Caki2 (cell line): ENCODE measurements at places on chromosomes 4 and X. TPM values are rescaled to one million over a fixed set of nuclear protein-coding genes. Genes with fewer than 3 reads are reported as not detected.
A peak's percentile ranks its signal among the peaks of the same experiment; 100 is the strongest.

DNA sequence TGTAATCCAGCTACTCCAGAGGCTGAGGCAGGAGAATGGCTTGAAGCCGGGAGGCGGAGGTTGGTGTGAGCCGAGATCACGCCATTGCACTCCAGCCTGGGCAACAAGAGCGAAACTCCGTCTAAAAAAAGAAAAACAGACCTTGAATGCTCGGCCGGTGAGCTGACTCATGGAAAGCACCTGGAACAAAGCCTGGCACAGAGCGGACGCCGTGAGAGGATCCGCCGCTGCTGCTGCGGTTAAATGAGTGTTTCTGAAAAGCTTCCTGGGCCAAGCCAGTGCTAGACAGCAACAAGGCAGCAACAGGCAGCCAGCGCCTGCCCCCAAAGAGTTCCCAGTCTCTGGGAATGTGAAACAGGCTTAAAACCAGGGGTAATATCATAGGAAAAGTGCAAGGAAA, 186.4 kb downstream of the AFAP1 start:
- peak; percentile 12 for DNase-seq

GRCh38 chr4:96916711-96917110, 1076.8 kb downstream of the PDHA2 start:
- no peak for DNase-seq

PAGE5 gene
- total RNA-seq = 6.7 TPM in 1 of 2 replicates, not detected in the other

ARHGAP6 gene
- 0.81 and 1.8 TPM in 2 replicates for total RNA-seq

NHSL2 gene
- total RNA-seq = 0.07 and 1.3 TPM in 2 replicates

GRCh38 chrX:45719751-45720501, 519.2 kb upstream of the DIPK2B start:
- no peak for DNase-seq

GRCh38 chrX:19389227-19389845, 45.6 kb downstream of the PDHA1 start:
- no peak for DNase-seq

DNA sequence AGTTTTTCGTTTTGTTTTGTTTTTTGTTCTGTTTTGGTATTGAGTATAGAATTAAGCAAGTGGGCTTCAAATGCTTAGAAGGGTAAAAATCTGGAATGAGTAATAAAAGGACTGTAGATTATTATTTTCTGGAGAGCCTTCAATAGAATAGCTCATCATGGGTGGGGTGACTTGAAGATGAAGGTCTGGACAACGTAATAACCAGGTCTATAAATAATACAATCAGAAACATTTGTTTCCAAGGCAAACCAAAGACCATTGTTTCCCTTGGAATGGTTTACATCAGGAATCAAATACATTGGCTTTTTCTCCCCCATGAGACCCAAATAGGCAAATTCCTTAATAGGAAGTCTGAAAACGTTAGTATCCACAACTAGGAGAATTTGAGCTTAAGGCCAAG, 721.6 kb downstream of the RPA4 start:
- no peak for DNase-seq

GAB3 gene
- total RNA-seq = 0.14 TPM in 1 of 2 replicates, not detected in the other

TCEAL1 gene
- 18.4 and 18.9 TPM in 2 replicates for total RNA-seq

- DNase-seq = no peak
Measured at GRCh38 chr4:15186149-15186548, 183.9 kb downstream of the CPEB2 start.

SPATA4 gene
- total RNA-seq = not detected in 2 replicates

GRCh38 chrX:103092942-103093341, at the start of gene NXF3:
TSS of gene NXF3 (minus strand) at chrX:103093143. CDS start at chrX:103093023, 120 bp downstream.
- DNase-seq = no peak

DNA sequence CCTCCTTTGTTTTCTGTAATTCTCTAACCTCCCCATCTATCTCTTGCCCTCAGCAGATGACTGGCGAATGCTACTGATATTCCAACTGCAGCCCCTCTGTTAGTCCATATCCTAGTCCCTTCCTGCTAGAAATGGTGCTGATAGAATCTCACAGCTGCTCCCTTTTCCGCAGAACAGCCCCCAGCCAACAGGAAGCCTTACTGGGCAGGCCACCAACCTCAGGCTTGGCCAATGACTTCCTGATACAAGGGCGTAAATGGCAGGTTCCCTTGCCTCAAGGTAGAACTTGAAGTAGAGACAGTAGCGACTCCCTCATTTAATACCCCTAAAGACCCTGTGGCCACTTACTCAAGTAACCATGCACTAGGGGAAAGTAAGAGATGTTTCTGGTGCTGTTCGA, 26.7 kb upstream of the SLC2A9 start:
- no peak for DNase-seq

- no peak for DNase-seq
Measured at GRCh38 chr4:24963277-24963676, 50.4 kb upstream of the CCDC149 start.

- DNase-seq = no peak
Measured at GRCh38 chrX:17174671-17175070, 200.3 kb upstream of the NHS start.

GRCh38 chr4:171794528-171794927, 18.7 kb upstream of the GALNTL6 start:
- DNase-seq = no peak

DNA sequence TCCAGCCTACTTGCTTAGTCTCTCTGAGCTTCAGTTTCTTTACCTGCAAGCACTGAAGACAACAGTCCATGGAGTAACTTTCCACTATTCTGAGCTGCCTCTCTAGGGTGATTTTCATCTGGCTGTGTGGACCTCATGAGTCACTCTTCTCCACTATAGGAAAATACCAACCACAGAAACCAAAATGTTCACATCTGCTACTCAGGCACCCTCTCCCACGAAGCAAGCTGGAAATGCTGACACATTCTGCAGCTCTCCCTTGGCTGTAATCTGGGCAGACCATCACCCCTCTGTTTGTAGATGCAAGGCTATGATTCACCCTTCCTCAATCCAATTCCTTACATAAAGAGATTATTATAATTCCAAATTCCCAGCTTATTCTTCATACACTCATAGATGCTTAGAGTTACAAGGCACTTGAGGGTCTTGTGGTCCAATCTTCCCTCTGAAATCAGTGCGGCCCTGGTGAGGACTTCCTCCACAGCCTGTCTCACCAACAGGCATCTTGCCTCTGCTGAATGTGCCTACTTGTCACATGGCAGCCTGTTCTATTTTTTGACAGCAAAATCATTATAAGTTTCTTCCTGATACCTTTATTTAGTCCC, 97.0 kb upstream of the LNX1 start:
- DNase-seq = peak; percentile 30

DNA sequence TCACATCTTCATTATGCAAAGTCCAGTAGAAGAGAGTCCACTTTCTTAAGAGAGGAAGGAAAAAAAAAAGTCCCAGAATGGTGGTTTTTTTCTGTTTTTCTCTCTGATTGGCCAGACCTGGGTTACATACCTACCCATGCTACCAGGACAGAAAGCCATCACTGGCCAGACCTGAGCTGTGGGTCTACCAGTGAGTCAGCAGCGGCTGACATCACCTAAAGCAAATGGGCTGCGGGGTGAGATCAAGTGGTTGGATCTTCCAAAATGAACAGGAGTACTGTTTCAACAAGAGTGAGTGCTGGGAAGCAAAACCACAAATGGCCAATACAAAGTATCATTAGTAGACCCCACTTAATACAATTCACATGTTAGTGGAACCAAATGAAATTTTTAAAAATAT, 1.6 kb upstream of the NDST3 start:
- peak; percentile 79 for DNase-seq
